ENCODE measurements at places on chromosomes 11 and 22.

GRCh38 chr22:42632096-42632495 is 8.3 kb downstream of the ATP5MGL start:
- no peak for DNase-seq

GRCh38 chr11:122882857-122883645 is 492 bp downstream of the JHY start:
- peak; percentile 6 for DNase-seq

DNA sequence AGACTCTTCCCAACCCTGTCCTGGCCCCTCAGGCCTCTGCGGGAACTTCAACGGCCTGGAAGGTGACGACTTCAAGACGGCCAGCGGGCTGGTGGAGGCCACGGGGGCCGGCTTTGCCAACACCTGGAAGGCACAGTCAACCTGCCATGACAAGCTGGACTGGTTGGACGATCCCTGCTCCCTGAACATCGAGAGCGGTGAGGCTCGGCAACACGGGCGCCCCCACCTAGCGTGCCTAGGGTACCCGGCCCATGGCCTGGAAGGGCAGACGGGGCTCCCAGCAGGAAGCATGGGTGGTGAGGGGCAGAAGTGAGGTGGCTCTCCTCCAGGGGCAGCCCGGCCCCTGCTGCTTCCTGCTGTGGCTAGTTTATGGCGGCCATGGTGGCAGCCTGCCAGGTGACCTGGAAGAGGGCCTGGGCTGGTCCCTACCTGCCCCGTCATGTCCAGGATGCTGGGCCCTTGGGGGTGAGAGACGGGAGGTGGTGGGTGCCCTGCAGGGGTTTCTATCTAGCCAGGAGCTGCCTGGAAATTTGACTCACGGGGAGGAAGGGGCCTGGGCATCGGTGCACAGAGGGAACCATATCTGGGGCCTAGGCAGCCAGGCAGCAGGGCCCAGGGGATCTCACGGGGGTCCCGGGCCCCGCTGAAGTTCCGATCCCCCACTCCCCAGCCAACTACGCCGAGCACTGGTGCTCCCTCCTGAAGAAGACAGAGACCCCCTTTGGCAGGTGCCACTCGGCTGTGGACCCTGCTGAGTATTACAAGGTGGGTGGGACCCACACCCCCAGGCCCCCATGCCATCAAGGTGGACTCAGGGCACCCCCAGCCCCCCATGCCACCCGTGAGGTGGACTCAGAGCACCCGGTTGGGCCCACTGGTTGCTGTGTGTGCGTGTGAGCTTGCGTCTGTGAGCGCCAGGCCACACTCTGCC is 9.2 kb downstream of the MUC2 start:
- DNase-seq = no peak

GRCh38 chr11:116869610-116870009 is 32.2 kb upstream of the APOA1 start:
- DNase-seq = no peak

DNA sequence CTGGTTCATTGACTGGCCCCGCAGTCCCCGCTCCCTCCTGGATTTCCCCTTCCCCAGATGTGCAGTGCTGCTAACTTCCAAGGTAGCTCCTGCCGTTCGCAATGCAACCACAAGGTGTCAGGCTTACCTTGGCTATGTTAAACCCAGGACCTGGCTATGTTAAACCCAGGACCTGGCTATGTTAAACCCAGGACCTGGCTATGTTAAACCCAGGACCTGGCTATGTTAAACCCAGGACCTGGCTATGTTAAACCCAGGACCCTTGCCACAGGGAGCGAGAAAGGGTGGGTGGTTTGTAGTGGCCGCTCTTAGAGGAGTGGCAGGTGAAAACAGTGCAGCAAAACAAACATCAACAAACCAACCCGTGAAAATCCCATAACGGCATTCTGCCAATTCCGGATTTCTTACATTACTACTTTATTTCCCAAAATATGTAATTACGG is 2.9 kb upstream of the ADAMTS8 start:
- peak; percentile 26 for DNase-seq

GRCh38 chr11:111918390-111919256 is at the start of gene C11orf52:
Gene C11orf52 (plus strand): TSS chr11:111918913. CDS start chr11:111918973, 60 bp downstream.
- no peak for DNase-seq

GRCh38 chr22:17876306-17876831 is 102.1 kb upstream of the BID start:
- DNase-seq = no peak

- DNase-seq = no peak
Measured at GRCh38 chr11:27255447-27255828, 107.6 kb downstream of the CCDC34 start.

GRCh38 chr11:34360046-34360445 is 2.2 kb upstream of the ABTB2 start:
- DNase-seq = no peak

DNA sequence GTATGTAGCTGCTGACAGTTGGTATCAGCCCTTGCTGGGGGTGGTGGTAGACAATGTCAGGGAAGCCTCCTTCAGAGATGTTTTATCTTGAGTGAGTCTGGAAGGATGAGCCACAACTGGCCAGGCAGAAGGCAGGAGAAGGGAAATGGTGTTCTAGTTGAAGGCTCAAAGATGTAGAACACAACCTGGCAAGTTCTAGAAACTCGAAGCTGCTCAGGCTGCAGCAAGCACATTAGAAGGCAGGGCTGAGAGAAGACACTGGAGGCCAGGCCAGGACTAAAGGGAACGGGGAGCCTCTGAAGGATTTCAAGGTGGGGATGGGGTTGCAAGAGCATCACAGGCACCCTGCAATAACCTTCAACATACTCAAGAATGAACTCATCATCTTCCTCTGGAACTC is 40.4 kb downstream of the USP35 start:
- DNase-seq = no peak

Measured in NCI-H2227 treated with DMSO at 0.1 percent for 48 hours (cell line).